ENCODE measurements at places on chromosomes 6 and 20.

DNA sequence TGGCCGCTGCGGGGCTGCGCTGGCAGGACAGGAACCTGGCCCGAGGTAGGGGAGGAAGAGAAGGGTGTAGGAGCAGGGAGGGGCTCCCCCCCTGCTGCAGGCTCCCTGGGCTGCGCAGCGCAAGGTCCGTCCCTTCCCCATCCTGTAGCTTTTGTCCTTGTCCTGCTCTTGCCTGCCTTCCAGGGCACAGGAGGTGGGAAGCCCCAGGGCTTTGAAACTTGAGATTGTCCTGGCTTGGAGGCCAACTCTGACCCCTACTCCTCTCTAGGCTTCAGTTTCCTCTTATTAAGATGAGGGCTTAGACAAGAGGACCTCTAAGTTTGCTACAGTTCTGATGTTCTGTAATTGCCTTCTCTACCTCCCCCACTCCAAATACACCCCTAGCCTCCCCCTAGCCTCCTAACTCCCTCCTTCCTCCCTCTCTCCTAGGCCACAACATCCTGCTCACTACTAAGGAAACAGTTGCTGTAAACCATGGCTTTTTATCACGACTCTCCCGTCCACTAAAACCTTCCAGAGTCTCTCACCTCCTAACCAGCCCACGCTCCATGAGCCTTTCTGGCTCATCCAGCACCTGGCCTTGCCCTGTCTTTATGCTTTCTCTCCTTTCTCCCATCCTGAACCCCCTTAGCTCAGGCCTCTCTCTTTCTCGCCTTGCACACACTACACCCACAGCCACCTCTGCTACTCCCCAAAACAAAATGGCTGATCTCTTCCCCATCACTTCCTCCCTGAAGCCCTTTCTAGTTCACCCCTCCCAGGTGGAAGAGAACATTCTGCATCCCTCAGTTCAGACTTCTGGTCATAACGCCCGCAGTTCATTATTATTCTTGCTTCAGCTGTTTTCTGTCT, 10.2 kb downstream of the UNC5CL start:
- DNase-seq: no peak

DNA sequence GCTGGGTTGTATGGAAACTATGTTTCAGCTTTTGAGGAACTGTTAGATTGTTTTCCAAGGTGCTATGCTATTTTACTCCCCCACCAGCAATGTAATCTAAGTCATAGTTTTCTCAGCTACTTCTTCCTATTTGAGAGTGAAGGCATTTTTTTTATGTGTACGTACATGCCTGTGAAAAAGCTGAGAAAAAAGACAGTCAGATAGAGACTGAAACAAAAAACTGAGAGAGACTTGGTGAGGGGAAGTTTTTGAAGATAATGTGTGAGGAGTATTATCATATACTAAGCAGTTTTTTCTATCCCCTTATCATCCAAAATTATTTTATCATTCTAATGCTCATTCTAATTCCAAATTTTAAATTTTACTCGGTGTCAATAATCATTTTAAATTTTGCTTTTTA, 780.0 kb downstream of the BCKDHB start:
- no peak for DNase-seq

DNA sequence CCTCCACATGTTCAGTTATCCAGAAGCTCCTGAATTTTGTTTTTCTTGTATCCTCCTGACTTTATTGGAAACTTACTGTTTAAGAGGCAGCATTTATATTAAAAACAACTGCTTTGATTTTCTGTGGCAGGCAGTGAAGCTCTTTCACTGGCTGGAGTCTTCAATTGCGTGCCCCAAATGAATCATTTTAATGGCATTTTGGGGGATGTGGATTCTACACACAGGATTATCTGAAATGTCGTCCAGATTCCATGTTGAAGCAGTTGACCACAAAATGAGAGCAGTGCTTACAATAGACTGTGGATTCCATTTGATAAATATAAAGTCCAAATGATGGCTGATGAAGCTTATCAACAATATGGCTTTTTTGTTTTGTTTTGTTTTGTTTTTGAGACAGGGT, 41.0 kb upstream of the HIVEP1 start:
- DNase-seq: no peak

GRCh38 chr6:42217157-42217518, 523 bp downstream of the MRPS10 start:
- DNase-seq: no peak

GRCh38 chr6:43758617-43759050, 11.4 kb upstream of the VEGFA start:
- DNase-seq: no peak

DNA sequence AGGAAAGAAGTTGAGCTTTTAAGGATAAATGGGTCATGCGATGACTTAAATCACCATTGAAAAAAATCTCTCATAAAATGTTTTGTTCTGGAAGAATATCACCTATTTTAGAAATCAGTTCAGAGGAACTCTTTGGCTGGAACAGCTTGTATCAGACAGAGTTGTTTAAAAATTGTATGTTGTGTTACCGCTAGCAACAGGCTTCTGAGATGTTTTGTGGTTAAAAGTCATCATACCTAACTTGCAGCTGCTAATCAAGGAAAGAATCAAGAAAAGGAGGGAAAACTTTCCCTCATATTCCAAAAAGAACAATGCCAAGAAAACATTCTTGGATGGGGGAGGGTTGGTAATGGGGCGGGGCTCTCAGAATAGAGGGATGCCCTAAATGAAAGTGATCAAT, 220.7 kb upstream of the CITED2 start:
- no peak for DNase-seq

GRCh38 chr6:147892476-147892875, 384.0 kb downstream of the SAMD5 start:
- no peak for DNase-seq

GRCh38 chr20:47019121-47019824, 124.6 kb downstream of the EYA2 start:
- DNase-seq: no peak

Measured in NCI-H774 (cell line).